ENCODE measurements at places on chromosomes 2 and 18.

- DNase-seq, result no peak
These were observed 26.0 kb upstream of the ARHGAP25 start for GRCh38 chr2:68708629-68709028.

GRCh38 chr2:181742922-181743722, 62.8 kb upstream of the NEUROD1 start:
- no peak for DNase-seq

GRCh38 chr18:5964108-5964507, 68.8 kb upstream of the TMEM200C start:
- DNase-seq, result no peak

GRCh38 chr2:61016392-61017002, 1.0 kb upstream of the PEX13 start:
- no peak for DNase-seq

- no peak for DNase-seq
These were observed 93.3 kb upstream of the CDC42EP3 start for GRCh38 chr2:37764739-37765138.

DNA sequence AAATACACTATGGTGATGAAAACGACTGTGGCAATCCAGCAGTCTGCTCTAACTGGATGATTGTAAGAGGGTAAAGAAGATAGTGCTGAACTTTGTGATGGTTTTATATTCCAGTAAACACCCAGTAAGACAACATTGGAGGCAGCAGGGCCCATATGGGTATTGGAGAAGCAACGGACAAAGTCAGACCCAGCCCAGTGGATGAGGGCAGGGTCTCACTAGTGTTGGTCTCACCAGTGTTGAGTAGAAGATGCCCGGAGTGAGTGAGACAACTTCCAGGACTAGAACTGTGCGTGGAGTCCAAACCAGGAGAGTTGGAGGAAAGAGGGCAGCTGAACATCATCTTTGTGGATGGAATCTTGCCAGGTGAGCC, 71.9 kb upstream of the CELF4 start:
- DNase-seq, result no peak

DNA sequence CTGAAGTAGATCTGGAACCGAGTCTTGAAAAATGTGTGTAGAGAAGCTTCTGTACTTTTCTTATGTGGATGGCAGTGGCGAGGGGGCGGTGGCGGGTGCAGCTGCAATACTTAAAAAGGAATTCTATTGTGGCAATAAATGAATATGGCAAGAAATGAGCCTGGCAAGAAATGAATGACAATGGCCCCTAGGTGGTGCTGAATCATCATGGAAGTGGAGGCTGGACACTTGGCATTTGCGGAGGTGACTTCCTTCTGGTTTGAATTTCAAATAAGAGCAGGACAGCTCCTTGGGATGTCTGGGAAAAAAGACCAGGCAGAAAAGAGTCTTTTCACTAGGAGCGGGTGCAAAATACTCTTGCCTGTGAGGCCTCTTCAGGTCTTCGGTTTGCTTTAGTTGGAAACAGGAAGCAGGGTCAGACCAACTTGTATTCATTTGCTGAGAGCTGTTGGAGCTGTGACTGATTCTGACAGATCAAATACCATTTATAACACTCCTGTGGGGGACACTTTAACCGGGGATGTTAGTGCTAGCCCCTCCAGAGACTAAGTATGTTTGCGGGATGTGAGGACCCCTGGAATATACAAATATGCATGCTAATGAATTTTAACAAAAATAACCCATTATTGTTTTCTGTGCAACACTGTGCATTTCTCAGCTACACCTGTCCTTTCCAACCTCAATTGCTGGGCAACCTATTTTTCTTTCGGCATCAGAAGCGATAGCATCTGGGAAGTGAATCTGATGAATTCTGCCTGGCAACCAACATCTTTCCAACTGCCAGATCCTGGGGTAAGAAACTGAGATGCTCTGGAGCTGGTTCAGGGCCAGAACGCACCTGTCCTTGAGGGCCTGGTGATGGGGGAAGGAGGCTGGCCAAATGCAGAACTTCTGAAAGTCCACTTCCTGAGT, 35.4 kb downstream of the FASTKD2 start:
- DNase-seq, result peak; percentile 66

- DNase-seq, result no peak
These were observed 2.4 kb downstream of the GLI2 start for GRCh38 chr2:120738117-120738516.

- no peak for DNase-seq
These were observed 470.2 kb downstream of the TXNL1 start for GRCh38 chr18:56168049-56168781.

DNA sequence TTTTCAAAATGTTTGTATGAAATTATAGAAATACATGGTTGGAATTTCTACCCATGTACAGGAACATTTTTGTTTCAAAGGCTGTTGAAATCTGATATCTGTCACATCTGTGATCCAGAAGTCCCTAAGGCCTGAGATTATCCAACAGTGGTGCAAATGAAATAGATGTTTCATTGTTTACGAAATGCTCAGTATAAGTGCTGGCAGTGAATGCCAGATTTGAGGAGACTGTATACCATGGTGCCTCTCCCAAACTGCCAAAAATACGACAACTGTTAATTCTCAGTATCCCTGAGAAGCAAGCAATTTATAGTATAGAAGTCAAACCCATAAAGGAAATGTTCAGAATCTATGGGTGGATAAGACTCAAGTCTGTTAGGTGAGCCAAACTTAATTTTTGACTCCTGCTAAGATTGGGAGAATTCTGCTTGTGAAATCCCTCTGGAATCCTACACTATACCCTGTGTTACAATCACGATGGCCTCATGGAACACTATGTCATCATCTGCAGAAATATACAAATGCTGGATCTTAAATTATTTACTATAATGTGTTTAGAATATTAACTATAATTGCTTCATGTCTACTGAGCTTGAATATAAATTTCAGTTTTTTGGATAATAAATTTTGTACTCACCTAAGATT, 71.2 kb upstream of the DOCK10 start:
- DNase-seq, result no peak

DNA sequence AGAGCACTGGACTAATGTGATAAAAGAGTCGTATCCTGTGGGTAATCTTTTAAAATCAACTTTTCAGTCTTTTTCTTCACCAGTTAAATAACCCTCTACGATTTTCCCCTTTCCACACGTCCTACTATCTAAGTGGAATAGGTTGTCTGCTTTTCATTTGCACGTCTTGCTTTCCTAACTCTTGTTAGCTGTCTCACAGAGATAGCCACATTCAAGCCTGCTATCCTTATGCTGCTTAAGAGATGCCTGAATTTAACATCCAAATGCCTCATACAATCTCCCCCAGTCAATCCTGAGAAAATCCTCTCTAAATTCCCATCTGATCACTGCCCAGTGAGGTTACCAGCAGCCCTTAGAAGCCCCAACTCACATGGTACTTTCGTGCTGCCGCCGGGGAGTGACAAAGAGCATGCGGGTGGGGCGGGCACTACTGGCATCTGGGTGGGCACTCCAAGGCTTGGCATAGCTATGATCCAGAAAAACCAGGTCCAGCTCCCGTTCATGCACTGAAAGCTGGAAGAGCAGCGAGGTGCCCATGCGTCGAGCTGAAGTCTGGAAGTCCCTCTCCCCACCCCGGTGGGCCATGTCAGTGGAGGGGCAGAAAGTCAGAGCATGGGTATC, 1.5 kb downstream of the KANSL3 start:
- no peak for DNase-seq

DNA sequence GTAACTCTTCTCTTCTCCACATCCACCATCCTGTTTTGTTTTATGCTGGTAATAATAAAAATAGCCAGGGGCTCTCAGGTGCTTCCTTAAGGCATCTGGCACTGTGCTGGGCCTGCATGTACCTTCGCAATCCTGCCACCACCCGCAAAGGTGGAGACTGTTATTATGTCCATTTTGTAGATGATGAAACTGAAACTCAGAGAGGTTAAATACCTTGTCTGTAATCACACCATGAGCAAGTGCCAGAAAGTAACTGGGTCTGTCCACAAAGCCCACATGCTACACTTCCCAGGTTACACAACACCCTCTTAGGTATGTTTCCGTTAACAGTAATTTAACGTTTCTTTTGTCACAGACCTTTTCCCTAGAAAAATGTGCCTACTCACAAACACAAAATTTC, 27.0 kb downstream of the NRP2 start:
- DNase-seq, result no peak

GRCh38 chr2:205901491-205901890, 184.5 kb downstream of the INO80D start:
- no peak for DNase-seq

- no peak for DNase-seq
These were observed 182.2 kb downstream of the INHBB start for GRCh38 chr2:120528051-120528692.

GRCh38 chr18:50011813-50012435, 183.0 kb downstream of the MYO5B start:
- DNase-seq, result no peak

GRCh38 chr2:86441882-86442641, 891 bp downstream of the KDM3A start:
- DNase-seq, result no peak

DNA sequence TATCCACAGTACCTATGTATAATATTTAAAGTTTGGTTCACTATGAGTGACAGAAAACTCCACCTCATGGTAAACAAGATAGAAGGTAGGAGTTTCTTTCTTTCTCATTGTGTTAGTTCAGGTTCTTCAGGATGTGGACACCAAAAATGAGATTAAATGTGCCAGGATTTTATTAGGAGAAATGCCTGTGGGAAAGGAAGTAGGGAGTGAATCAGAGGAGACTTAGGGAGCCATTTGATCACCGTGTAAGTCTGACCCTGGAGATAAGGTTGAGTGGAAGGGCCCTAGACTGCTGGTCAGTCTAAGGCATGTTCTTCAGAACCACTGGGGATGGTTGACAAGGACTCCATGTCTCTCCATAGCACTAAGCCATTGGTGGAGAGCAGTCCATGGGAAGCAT, 8.1 kb downstream of the AOX1 start:
- DNase-seq, result no peak

DNA sequence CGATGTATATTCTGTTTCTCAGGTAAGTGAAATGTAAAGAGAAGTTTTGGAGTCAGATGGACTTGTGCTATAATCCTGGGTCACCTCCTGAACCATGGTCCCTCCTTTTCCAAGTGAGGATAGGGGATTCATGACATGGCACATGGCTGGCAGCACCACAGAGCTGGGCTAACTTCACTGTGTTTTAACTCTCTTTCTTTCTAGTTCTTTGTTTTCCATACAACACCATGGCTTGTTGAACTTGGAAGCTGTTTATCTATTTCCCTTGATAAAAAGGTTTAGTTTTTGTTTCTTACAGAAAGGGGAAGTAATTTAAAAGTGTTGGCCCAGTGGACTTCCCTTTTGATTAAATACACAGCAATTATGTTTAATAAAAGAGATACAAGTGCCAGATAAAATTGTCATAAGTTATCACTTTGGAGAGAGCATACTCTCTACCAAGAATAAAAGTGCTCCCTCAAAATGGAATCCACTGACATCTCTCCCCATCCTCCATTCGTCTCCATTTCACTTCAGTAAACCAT, 90.4 kb downstream of the PLCL1 start:
- DNase-seq, result no peak

- peak; percentile 65 for DNase-seq
These were observed 126.0 kb downstream of the OSBPL1A start for GRCh38 chr18:24271381-24272228.
